ENCODE measurements at places on chromosomes 2 and 18. TPM values are rescaled to one million over a fixed set of nuclear protein-coding genes. Genes with fewer than 3 reads are reported as not detected.

GRCh38 chr18:44231936-44232335, 448.8 kb upstream of the SETBP1 start:
- DNase-seq = no peak

DNA sequence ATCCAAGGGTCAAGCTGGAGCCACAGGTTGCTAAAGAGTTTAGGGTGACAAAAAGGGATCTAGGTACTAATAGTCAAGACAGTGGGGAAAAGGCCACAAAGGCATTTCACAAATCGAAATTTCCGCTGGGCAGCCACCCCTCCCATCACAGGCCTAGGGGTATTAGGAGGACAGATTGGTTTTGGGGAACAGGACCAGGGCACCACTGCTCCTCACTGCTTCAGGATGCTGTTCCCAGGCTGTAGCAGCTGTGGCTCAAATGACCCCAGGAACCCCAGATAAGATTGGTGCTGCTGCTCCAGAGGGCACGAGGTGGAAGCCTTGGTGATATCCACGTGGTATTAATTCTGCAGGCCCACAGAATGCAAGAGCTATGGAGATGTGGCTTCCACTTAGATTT, 22.7 kb downstream of the KLHL23 start:
- no peak for DNase-seq

DNA sequence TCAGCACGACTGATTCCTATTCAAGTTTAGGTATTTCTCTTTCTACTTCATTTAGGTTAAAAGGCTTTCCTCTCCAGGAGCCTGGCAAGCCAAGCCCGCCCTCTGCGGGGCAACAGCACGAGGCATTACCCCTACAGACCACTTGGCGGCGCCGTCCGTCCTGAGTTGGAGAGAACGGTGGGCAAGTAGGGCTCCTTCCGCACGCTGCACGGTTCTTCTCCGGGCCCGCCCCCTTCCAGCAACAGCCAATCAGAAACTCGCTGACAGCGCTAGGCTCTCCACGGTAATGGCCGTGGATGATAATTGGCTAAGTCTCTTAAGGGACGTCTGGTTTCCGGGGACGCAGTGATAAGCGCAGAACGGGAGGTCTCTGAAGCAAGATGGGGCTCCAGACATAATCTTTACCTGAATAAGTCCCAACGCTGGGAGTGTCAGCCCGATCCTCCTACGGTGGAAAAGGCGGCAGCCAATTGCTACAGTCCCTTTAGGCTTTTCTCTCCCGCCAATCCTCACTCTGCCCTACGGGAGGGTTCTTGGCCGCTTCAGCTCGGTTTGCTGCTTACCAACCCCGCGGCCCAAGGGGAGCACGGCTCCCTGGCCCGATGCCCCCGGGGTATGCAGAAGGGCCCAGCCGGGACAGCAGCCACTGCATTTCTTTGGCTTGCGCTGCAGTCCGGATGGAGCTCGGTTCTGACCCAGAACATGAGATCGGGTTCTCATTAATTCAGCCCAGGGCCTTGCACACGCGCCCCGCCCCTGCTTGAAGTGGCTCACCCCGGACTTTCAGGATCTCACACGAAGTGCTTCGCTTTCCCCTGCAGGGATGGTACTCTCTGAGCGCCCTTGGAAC, 206.9 kb upstream of the PKDCC start:
- peak; percentile 99 for DNase-seq

GRCh38 chr2:69957965-69958364, 3.5 kb downstream of the ASPRV1 start:
- DNase-seq = no peak

- DNase-seq = no peak
Measured at GRCh38 chr2:176560296-176560695, 291.1 kb downstream of the MTX2 start.

- no peak for DNase-seq
Measured at GRCh38 chr2:241901018-241901380, 31.5 kb downstream of the RTP5 start.

GRCh38 chr2:24332791-24333540, 27.4 kb downstream of the ITSN2 start:
- DNase-seq = no peak

DNA sequence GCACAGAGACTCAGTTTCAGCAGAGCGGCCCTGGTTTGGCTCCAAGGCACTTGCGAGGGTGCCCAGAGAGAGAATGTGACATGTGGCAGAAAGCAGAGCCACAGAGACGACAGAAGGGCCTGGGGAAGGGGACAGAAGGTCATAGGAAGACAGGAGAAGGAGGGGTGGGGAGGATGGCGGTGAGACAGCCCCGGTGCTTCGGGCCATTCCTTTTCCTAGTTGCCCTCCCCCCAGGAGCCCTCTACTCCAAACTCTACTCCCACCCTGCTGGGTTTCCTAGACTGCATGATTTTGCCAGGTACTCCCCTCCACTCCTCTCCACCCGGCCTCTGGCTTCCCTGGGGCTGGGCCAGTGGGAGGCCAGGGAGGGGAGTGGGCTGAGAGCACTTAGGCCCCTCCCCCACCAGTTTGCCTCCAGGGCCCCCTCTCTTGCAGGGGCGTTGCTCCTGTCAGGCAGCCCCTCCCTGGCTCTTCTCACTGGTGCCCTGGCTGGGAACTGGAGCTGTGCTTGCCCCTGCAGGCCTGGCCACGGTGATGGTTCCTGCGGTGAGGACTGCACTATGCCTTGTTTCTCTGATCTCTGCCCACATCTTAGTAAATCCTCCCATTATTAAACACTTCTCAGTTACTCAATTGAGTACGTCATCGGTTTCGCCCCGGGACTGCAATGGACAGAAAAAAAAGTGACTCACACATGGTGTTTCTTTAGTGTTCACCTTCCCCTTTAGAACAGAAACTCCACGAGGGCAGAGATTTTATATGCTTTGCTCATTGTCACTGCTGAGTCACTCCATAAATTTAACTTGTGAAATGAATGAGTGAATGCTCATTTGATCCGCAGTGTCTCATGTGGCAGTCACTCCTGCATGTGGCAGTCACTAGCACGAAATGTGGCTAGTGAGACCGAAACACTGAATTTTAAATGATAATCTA, 58.7 kb upstream of the SP3 start:
- peak; percentile 78 for DNase-seq

DNA sequence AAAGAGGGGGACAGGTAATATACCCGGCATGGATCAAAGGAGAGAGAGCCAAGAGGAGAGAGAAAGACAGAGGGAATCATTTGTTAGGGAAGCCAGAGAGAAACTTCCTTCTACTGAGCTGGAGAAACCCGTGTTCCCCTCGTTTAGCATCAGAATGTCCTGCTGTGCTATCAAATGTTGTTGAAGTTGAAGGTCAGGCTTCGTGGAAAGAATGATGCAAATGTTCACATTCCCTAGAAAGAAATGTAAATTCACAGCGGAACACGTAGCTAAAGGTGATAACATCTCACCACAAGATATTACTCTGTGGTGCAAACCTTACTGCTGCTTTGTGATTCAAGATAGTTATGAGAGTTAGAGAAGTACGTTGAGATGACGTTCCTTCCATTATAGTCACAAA, 258.1 kb downstream of the LNPK start:
- no peak for DNase-seq

DNA sequence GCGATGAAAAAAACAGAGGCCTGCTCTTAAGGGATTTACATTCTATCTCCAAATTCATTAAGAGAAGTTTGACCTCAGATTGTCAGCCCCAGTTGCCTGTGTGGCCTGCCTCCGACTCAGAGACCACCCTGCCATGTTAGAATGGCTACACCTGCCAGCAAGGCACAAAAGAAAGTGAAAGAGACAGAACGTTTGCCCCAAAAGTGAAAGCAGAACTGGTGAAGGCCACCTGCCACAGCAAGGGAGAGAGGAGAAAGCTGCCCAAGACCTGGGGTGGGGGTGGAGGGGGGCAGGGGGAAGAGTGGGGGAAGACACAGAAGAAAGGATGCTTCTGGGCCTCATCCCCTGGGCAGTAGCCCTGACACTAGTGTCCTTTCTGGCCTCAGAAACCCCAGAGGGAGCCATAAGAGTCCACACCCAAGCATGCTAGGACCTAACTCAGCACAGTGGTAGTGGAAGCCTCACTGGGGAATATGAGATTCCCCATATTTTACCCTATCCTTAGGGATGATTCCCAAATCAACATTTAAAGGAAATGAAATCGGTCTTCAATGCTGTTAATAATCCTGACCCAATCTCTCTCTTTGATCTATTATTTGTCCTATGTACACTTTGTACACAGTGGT, 389.7 kb downstream of the TXNL1 start:
- no peak for DNase-seq

GRCh38 chr2:16277117-16277516, 336.8 kb downstream of the MYCN start:
- no peak for DNase-seq

DNA sequence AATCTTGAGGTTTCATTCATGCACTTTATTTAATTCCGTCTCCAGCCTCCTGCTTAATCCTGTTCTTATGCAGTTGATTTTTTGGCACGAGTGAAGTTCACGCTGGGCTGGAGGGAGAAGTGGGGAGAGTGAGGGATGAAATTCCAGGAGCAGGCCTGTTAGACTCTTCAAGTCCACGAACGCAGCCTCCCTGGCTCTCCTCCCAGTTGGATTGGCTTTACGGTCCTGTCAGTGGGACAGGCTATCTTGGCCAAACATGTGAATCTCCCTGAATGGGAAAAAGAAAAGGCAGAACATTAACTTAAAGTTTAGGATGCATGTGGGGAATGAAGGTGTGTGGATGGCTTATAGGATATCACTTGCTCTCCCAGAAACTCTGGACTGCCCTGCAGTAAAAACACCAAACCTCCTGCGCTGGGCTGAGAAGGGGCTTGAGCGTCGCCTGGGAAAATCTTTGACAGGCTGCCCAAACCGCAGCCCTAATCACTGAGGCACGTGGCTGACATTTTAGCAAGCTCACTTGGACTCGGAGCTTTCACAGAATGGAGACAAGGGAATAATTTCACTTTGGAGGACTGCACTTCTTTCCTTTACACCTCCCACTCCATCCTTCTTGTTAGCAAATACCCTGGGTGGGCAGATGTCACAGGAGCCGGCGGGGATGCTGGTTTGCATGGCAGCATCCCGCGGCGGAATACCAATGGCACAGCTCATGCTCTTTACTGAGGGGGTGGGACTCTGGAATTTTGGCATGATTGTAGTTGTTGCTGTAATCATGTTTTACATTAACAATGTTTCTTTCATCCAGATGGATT, 93.9 kb downstream of the ACKR3 start:
- no peak for DNase-seq

DNA sequence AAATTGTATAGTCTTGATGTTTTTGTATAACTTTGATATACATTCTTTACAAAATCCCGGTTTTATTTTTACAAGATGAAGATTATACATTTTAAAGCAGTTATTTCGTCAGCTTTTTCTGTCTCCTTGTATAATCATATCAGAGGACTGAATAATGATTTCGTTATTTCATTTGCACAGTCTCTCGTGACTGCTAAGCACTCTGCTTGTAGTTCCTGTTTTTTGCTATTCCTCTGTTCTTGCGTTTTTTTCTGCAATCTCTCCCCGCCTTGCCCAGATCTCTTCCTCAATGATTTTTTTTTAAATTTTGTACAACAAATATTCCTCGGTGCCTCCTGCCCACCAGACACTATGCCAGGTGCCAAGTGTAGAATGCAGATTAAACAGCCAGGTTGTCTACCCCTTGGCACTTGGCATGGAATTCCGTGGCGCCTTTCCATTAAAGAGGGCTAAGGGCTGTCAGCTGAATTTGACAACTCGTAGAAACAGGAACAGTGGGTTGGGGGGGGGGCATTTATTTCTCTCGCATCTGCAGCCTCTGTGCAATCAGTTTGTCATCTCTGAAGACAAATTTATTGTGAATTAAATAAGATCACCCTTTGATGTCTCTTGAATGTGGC, 69.6 kb downstream of the KLHL29 start:
- no peak for DNase-seq

DNA sequence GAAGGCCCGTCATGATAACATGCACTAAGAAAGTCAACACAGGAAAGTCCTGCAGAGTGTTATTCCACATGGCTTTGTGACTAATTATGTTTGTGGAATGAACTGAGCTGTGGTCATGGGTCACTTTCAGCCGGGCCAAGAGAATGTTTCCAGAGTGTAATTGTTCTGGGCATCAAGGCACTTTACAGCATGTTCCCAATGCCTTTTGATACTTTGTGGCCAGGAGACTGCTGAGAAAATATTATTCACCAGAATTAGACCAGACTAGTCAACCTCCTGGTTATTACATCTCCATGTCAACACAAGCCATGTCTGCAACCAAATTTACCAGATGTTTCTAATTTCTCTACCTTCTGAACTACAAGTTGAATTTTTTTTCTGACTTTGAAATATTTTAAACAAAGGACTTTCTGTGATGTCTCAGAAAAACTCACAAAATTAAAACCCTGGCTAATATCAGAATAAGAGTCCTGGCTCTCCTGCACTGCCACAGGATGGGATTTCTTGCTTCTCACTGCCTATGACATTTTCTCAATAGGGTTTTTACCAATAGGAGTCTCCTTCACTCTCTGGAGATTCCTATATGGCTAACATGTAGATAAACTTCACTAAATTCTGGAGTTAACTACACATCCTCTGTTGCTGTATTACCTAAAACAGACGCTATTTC, 90.6 kb upstream of the WDR75 start:
- DNase-seq = no peak

GRCh38 chr2:17763641-17764333, 9.8 kb downstream of the GEN1 start:
- DNase-seq = no peak

DNA sequence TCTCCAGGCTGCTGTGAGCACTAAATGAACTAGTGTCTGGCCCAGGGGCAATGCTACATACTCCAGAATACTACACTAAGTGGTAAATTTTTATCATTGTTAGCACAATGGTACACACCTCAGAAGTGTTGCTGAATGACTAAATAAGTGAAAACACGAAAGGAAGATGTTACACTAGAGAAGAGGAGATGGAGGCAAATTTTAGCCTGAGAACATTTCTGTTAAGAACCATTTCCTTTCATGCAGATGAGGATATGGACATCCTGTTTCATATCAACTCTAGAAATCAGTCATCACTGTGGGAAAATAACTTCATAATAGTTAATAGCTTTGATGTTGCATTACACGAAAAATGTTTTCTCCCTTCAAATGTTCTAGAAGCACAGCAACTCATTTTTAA, 117.6 kb upstream of the STK17B start:
- no peak for DNase-seq

DNA sequence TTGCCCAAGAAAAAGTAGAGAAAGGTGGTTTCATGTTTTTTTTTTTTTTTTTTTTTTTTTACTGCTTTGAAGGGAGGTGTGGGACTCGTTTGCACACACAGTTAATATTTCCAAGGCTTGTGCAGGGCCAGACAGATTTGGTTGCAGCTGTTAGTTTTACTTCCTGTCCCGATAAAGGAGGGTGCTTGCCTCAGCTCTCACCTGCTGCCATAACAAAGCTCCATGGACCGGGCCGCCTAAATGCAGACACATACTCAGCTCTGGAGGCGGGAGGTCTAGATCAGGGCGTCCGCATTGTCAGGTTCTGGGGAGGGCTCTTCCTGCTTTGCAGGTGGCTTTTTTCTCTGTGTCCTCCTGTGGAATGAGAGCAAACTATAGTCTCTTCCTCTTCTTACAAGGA, 69.9 kb downstream of the ODC1 start:
- DNase-seq = no peak

GDF7 gene
- 0.75 TPM for total RNA-seq

RNASEH1 gene
- total RNA-seq = 45.2 TPM

GPR155 gene
- 3.0 TPM for total RNA-seq

NT5C1B gene
- total RNA-seq = not detected

CGREF1 gene
- 20.4 TPM for total RNA-seq

DNAJC5G gene
- not detected for total RNA-seq

RABL2A gene
- total RNA-seq = 5.2 TPM

CNGA3 gene
- not detected for total RNA-seq

BCL11A gene
- 3.1 TPM for total RNA-seq

SERPINB4 gene
- not detected for total RNA-seq

Measured in SK-MEL-5 (cell line).